ENCODE measurements at places on chromosomes 11 and 22.

DNA sequence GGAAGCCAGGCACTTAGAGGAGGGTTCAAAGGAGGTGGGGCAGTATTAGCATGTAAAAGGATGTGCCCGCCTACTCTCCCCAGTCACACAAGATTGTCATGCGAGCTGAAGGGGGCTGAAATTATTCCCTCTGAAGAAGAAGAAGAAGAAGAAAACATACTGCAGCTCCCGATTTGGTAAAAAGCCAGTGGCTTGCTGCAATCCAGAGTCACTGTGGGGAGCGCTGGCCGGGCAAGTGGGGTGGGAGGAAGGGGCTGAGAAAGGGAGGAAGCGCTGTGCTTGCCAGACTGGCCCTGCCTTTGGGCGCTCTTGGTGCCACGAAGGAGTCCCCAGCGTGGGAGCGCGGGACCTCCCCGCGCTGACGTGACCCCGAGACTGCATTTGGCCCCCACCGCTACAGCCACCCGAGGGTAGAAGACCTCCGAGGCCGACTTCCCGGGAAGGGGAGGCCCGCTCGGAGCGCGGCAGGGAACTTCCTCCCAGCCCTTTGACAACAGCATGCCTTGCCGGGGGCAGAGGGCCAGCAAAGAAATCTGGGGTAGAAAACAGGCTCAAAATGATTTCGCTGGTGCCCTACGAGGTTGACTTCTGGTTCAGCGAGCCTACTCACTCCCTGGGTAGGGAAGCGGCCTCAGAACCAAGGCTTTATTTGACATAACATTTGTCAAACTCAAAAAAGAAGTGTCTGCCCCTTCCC, 906.3 kb downstream of the DLG2 start:
- DNase-seq, result peak; percentile 35

DNA sequence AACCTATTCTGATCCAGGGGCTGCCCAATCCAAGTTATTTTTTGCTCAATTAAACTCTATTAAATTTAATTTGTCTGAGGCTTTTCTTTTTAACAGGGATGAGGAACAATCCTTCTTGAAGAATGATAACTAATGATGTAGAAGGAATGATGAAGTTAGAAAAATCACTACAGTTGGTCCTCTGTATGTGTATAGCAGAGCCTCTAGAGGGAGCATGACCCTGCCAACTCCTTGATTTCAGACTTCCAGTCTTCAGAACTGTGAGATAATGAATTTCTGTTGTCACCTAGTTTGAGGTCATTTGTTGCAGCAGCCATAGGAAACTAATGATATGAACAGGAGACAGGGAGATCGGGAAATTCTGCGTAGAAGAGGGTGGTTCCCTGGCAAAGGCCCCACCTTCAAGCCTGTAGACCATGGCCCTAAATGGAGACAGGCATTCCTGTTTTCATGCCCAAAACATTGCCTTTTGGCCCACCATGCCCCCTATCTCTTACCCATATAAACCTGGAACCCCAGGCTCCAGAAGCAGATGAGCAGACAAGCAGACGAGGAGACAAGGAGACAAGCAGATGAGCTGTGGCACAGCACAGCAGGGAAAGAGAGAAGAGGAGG, 7.7 kb upstream of the QSER1 start:
- DNase-seq, result no peak

- no peak for DNase-seq
Observed at GRCh38 chr11:20207781-20208621, 47.7 kb upstream of the DBX1 start.

GRCh38 chr11:20397281-20397680, 9.8 kb downstream of the PRMT3 start:
- no peak for DNase-seq

DNA sequence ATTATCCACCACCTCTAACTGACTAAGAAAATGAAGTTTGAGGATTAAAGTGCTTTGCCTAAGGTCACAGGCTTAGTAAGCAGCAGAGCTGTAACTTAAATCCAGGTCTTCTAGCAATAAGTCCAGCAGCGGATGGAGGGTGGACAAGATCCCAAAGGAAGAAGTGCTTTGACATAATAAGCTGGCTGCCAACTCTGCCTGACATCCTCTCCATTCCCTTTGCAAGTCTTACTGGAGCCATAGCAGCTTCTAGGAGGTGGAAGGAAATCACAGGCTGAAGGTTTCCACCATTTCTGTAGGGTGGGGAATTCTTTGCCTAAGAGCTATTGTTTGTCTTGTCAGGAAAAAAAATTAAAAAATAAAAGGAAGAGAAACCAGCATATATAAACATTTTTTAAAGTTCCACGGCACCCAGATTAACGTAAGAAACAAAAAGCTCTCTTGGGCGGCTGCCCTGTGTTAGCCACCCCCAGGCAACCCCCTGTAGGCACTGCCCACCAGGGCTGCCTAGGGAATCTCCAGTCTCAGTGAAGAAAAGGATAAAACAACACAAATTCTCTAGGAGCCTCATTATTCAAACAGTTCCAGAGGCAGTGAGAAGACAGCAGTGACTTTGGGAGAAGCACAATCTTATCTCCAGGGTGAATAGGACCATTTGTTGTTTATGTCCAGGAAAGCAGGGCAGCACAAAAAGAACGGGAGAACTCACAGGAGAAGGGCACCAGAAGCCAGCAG, 380.8 kb upstream of the CADM1 start:
- DNase-seq, result no peak

DNA sequence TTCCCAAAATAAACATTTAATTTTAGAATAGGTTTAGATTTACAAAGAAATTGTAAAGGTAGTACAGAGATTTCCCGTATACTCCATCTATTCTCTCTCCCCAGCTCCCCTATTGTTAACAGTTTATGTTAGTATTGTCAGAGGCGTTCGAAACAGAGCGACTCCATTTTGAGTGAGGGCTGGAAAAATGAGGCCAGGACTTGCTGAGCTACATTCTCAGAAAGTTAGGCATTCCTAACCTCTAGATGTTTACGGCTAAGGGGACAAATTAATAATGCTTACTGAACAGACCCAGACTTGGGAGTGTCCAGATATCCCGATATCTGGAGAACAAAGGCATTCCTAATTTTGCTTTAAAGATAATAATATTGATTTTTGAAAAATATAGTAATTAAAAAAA, 12.4 kb upstream of the NUP160 start:
- no peak for DNase-seq

- DNase-seq, result no peak
Observed at GRCh38 chr11:114209904-114210303, 86.3 kb upstream of the NNMT start.

DNA sequence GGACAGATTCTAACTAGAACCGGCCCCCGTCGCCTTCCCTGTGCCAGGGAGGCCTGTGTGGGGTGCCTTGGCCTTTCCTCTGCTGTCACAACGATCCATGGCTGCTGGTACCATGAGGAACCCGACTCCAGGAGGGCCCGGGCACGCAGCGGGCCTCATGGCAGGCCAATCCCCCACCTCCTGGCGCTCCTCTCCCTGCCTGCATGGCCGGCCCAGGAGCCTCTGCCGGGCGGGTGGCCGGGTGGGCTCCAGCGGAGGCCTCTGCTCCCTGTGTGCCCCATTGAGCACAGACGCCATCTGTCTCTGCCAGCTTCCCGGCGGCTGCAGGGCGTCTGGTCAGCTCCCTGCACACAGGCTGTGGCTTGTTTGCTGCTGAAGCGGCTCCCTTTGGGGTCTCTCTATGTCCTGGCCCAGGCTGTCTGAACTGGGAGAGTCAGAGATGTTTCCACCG, 86.5 kb downstream of the MYEOV start:
- no peak for DNase-seq

GRCh38 chr11:86492370-86493010, 117.8 kb downstream of the CCDC81 start:
- no peak for DNase-seq

DNA sequence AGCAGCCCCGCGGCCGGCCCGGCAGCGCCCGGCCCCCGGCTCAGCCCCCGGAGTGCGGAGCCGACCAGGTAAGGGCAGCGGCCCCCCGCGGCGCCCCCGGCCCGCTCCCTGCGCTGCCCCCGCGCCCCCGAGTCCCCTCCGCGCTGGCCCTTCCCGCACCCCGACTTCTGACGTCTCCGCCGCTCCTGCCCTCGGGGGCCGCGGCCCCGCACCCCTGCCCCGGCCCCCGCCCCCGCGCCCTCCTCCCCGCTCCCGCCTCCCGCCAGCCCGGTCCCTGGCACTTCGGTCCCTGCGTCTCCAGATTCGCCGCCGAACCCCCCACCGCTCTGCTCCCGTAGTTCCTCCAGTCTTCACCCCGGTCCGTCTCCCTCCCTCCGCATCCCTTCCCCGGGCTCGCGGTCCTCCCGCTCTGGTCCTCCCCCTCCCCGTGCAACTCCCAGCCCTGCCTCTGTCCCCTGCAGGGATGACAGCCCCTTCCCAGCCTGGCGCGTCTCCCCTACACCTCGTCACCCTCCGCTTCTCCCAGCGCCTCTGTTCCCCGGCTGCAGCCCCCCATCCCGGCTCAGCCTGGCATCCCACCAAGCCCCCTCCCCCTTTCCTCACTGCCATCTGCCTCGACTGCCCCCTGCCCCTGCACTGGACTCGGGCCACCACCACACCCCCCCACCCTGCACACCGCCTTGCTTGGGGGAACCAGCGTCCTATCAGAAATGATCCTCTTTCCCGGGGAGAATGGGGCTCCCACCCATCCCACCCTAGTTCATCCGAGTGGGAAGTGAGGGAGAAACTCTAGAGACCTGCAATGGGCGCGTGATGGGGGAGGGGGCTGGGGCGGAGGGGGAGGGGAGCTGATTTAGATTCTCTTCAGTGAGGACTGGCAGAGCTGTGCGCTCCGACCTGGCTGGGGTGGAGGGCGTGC, 531 bp downstream of the GRIK4 start:
- no peak for DNase-seq

DNA sequence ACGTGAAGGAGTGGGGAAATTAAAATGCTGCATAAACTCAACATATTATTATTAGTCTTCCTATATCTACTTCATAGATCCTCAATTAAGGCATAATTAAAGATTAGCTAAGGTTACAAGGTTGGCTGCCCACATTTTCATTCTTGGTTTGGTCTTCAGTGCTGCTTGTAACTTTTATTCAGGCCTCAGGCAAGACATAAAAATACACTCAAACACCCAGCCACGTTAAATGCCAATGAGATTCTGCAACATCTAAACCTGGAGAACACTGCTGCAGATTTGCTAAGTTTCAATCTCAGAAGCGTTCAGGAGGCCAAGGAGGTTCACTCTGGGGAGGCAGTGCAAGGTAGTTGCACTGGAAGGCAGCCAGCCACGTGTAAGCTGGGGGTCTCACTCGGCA, 358.7 kb upstream of the NARS2 start:
- no peak for DNase-seq

GRCh38 chr11:488992-489391, 18.1 kb downstream of the RNH1 start:
- DNase-seq, result no peak

DNA sequence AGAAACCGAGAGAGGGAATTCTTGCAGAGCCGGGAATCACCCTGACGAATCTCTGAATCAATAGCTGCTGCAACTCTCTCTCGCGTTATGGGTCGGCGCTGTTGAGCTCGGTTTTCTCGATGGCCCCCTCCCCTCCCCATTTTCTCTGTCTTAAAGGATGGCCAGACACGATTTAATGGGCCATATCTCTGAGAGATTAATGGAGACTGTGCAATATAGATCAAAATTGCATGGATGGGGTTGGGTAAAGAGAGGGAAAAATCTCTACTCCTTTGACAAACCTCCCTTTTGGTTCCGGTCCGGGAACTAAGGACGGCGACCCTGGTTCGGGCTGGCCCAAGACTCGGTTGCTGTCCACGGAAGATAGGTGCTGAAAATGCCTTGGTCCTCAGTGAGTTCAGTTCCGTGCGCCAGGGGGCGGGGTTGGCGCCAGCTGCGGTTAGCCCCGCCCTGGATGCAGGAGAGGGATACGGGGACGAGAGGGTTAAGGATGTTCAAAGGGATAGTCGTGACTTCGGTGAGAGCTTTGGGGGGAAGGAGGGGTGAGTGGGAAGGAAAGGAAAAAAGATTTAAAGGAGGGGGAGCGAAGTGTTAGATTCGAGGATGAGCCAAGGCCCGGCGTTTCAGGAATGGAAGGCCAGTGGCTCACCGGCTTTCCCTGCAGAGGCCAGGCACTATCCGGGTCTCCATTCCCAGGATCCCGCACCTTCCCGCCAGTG, 103.6 kb upstream of the HSD17B12 start:
- DNase-seq, result no peak

DNA sequence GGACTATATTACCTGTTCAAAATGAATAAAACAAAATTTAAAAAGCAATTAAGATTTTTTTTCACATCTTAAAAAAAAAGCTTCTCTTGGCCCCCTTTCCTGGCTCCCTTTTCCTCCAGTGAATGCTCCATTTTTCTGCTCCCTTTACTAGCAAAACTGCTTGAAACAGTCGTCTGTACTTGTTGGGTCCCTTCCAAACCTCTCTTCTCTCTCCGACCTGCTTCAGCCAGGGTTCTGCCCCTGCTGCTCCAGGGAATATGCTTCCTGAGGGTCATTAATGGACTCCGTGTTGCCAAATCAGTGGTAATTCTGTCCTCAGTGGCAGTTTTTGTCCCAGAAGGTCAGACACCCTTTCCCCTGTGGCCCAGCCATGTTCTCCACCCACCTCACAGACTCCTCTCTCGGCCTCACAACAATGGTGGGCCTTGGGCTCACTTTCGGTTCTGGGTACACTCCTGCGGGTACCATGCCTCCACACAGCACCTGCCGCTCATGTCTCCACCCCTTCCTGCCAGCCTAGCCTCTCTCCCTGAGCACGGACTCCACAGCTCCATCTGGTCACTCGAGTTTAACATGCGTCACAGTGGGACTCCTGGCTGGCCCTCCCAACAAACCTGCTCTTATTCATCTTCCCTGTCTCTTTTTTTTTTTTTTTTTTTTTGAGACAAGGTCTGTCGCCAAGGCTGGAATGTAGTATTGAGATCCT, 7.8 kb upstream of the POLR3H start:
- peak; percentile 79 for DNase-seq

Data from C1 segment of cervical spinal cord (tissue), 14 donors.